ENCODE measurements at places on chromosomes 5 and 9. TPM values are rescaled to one million over a fixed set of nuclear protein-coding genes. Genes with fewer than 3 reads are reported as not detected.

- peaks cover 12% of the 10 kb centered on the region for H3K27me3 ChIP-seq
- H3K27ac ChIP-seq: 0 out of 2 replicates have a peak overlapping the region, but pooled peaks have one; percentile 7
- peaks cover 2% of the 10 kb centered on the region for H3K4me1 ChIP-seq
- peak; percentile 75 for DNase-seq
- no peaks in the 10 kb centered on the region for H3K36me3 ChIP-seq
Observed at GRCh38 chr5:71782771-71783770, 64.0 kb downstream of the CARTPT start.

DNA sequence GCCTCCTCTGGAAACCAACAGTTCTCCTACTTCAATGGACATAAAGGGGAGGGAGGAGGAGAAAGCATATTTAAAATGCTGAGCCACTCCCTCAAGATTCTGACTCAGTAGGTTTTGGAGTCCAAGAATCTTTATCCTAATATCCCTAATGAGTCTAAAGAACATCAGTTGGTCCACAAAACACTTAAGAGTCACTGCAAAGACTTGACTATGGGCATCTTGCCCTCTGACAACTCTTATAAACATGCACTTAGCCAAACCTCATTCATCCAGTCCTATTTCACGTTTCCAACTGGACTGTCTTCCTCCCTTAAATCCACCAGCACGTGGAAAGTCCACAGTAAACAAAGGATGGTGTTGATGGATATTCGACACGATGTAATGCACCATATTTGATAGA lies 172.5 kb downstream of the FAM114A2 start:
- no peaks in the 10 kb centered on the region for H3K4me1 ChIP-seq
- no peaks in the 10 kb centered on the region for H3K27me3 ChIP-seq
- no peak for DNase-seq
- H3K4me3 ChIP-seq: no peak overlapping the region
- H3K36me3 ChIP-seq: no peaks in the 10 kb centered on the region

- no peak overlapping the region for H3K4me3 ChIP-seq
- no peaks in the 10 kb centered on the region for H3K27me3 ChIP-seq
- peak; percentile 15 for DNase-seq
- 0 out of 2 replicates have a peak, but pooled peaks cover 3% of the 10 kb centered on the region for H3K36me3 ChIP-seq
- H3K4me1 ChIP-seq: peaks cover 4% of the 10 kb centered on the region
Observed at GRCh38 chr9:126806336-126806735, 1.5 kb downstream of the ZBTB43 start.

DNA sequence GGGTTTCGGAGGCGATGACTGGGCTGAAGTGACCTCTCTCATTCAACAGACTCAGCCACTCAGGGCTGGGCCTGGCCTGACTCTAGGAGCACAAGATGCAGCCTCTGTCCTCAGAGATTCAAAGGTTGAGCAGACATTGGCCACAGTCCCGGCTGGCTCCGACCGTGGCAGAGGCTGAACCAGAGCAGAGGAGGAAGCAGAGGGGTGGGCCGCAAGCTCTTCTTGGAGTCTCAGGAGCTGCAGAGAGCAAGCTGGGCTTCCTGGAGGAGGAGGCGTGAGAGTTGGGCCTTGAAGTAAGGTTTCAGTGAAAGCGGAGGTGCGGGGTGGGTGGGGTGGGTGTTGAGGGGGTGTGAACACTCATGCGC lies 37.6 kb downstream of the ALG2 start:
- H3K27me3 ChIP-seq: peaks cover 6% of the 10 kb centered on the region
- no peak for DNase-seq
- H3K4me1 ChIP-seq: peaks cover 5% of the 10 kb centered on the region
- H3K36me3 ChIP-seq: no peaks in the 10 kb centered on the region
- no peak overlapping the region for H3K27ac ChIP-seq
- H3K4me3 ChIP-seq: no peak overlapping the region

DNA sequence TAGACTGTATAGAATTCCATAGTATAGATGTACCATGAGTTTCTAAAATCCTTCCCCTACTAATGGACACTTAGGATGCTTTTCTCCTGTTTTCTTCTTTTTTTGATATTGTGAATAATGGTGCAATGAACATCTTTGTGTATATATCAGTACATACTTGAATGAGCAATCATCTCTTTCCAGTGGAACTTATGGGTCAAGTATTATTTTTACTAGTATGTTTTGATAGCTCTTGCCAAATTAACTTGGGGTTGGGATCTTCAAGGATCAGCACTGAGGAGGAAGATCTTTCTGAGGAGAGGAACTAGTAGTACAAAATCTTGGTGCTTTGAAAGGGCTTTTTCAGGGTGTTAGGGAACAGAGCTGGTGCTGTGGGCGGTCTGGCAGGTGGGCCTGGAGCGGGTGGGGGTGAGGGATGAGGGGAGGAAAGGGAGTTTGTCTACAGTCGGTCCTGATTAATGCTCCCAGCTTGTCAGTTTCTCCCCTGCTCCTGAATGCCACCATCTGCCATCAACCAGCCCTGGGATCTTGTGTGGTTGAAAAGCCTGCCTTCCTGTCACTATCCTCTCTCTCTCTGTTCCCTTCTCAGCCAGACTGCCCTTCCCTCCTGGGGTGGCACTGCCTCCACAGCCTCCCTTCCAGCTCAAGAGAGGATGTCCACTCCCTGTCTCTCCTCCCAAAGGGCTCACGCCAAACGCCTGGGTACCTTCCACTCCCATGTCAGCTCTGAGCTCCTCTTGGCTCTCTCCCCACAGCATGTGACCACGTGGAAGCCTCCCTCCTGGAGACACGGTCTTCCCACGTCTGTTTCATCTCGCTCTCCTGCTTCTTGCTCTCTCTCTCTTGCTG lies 185.9 kb downstream of the DAB2IP start:
- no peak overlapping the region for H3K4me3 ChIP-seq
- peak; percentile 85 for DNase-seq
- H3K27me3 ChIP-seq: no peaks in the 10 kb centered on the region
- peak overlapping the region; percentile 31 for H3K27ac ChIP-seq
- no peaks in the 10 kb centered on the region for H3K36me3 ChIP-seq

- peak overlapping the region; percentile 39 for H3K27ac ChIP-seq
- H3K4me1 ChIP-seq: peaks cover 31% of the 10 kb centered on the region
Observed at GRCh38 chr5:132385326-132386105, 16.0 kb downstream of the SLC22A5 start.

Gene RNF44
- 12.4 TPM for polyA plus RNA-seq

DNA sequence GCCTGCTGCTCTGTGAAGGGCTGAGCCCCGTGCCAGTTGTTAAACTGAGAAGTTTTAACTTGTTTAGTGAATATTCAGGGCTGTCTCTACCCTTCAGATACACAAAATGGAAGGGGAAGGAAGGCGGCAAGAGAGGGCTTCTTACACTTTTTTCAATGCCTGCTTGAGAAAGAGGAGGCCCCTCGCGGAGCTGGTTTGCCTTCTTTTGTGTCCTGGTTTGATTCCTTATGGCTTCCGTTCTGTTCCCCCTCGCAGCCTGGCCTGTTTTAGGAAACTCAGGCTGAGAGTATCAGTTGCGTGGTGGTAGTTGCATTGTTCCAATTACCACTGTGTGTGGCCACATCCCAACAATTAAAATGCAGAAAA lies 1.0 kb downstream of the FAM53C start:
- no peaks in the 10 kb centered on the region for H3K27me3 ChIP-seq
- H3K27ac ChIP-seq: peak overlapping the region; percentile 64
- no peak for DNase-seq
- peaks cover 14% of the 10 kb centered on the region for H3K36me3 ChIP-seq
- peaks cover 3% of the 10 kb centered on the region for H3K4me1 ChIP-seq

DNA sequence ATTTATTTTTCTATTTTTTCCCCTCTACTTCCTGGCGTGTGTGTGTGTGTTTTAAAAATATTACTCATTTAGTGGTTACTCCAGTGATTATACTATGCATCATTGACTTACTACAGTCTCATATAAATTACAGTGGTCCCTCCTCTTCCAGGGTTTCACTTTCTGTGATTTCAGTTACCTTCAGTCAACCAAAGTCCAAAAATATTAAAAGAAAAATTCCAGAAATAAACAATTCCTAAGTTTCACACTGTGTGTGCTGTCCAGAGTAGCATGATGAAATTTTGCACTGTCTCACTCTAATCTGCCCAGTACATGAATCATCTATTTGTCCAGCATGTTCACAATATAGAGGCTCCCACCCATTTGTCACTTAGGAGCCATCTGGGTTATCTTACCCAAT lies 47.4 kb upstream of the CCDC112 start:
- H3K4me1 ChIP-seq: 0 out of 2 replicates have a peak, but pooled peaks cover 1% of the 10 kb centered on the region
- H3K27ac ChIP-seq: no peak overlapping the region
- H3K36me3 ChIP-seq: no peaks in the 10 kb centered on the region
- no peaks in the 10 kb centered on the region for H3K27me3 ChIP-seq
- no peak overlapping the region for H3K4me3 ChIP-seq

- H3K4me3 ChIP-seq: no peak overlapping the region
- peaks cover 3% of the 10 kb centered on the region for H3K27me3 ChIP-seq
- no peaks in the 10 kb centered on the region for H3K4me1 ChIP-seq
- DNase-seq: no peak
Observed at GRCh38 chr5:170353011-170353761, 36.0 kb downstream of the KCNMB1 start.

DNA sequence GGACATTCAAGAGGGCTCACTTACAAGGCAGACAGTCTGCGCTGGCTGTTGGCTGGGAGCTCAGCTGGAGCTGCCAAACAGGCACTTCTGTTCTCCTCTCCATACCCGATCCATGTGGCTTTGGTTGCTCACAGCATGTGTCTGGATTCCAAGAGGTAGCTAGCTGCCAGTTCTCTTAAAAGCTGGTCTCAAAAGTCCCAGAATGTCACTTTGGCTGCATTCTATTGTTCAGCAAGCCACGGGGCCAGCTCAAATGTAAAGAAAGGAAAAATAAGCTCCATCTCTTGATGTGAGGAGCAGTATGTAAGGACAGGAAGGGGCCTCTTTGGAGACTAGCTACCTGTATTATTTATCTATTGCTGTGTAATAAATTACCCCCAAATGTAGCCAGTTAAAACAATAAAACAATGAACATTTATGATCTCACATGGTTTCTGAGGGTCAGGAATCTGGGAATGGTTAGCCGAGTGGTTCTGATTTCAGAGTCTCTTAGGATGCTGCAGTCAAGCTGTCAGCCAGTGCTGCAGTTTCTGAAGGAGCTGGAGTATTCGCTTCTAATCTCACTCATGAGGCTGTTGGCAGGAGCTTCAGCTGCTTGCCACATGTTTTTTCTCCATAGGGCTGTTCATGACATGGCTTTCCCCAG lies 112.7 kb upstream of the CLINT1 start:
- no peak for DNase-seq
- H3K4me1 ChIP-seq: no peaks in the 10 kb centered on the region
- H3K27me3 ChIP-seq: peaks cover 3% of the 10 kb centered on the region
- H3K4me3 ChIP-seq: no peak overlapping the region
- no peak overlapping the region for H3K27ac ChIP-seq

DNA sequence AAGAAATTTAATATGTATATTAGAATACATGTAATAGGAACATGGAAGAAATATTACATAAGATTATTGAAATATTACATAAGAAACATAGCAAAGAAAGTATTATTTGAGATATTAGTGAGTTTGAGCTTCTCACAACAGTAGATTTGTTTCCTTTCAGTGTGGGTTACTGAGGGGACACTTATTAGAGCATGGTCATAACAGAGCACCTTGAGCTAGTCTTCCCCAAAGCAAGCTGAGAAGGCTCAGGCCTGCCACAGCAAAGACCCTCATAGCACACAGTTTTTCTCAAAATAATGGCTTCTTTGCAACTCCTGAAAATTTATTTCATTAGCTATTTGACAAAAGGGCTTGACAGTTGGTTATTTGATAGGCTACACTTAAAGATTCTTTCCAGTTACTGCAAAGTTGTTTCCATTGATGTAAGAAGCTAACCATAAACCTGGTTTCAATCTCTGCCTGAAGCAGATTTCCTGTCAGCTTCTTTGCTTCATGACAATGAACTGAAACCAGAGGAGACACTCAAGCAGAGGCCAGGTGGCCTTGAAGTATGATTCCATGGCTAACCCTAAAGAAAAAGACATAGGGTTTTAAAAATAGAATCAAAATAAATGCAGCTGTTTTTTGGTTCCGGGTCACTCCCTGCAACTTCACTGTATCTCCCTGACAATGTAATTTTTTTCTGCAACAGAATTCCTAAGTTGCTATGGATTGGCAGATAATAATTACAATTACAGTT lies 68.6 kb downstream of the ERMP1 start:
- DNase-seq: no peak
- no peaks in the 10 kb centered on the region for H3K27me3 ChIP-seq
- H3K4me1 ChIP-seq: peaks cover 3% of the 10 kb centered on the region
- H3K27ac ChIP-seq: no peak overlapping the region

DNA sequence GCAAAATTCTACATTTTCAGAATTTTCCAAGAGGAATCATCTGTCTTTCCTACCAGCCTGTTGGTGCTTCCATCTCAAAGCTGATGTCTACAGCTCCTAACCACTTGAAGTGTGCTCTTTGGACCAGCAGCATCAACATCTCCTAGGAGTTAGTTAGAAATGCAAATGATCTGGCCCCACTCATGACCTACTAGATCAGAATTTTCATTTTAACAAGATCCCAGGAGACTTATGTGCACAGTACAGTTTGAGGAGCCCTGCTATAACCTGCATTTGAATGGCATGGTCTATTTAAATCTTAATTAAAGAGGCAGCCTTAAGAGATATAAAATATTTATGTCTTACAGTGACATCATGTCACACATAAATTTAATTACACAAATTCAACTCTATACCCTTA lies 33.8 kb downstream of the ITK start:
- no peak for DNase-seq
- no peak overlapping the region for H3K27ac ChIP-seq
- no peaks in the 10 kb centered on the region for H3K36me3 ChIP-seq
- no peaks in the 10 kb centered on the region for H3K4me1 ChIP-seq

- no peaks in the 10 kb centered on the region for H3K36me3 ChIP-seq
- no peak overlapping the region for H3K27ac ChIP-seq
- peak; percentile 12 for DNase-seq
- H3K4me3 ChIP-seq: no peak overlapping the region
Observed at GRCh38 chr9:74940600-74940999, 12.1 kb downstream of the C9orf40 start.

- DNase-seq: no peak
- peaks cover 5% of the 10 kb centered on the region for H3K27me3 ChIP-seq
- no peak overlapping the region for H3K27ac ChIP-seq
- H3K36me3 ChIP-seq: no peaks in the 10 kb centered on the region
Observed at GRCh38 chr9:81999806-82000205, 11.2 kb downstream of the SPATA31D1 start.

DNA sequence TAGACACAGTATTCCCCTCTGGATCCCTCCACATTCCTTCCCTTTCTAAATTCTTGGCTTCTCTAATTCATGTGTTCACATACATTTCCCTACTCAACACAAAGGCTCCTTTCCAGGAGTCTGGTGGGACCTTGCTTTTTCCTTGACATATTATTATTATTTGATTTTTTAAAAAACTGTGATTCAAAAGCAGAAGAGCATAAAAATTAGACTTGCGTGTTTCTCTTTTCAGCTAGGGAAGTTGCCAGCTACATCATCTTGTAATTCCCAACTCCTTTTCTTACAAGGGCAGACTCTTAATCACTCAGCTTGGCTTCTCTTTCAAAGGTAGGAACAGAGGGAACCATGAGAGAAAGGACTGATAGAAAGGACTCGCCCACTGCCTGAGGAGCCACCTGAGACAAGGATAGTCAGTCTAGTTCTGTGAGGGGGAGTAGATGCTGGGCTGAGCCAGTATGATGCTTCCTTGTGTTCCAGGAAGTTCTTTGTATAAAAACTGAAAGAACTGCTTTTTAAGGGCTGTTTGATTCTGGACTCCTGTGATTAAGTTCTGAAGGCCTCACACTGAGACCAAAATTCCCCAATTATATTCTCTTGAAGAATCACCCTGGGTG lies 51.0 kb upstream of the DPYSL3 start:
- no peaks in the 10 kb centered on the region for H3K36me3 ChIP-seq
- H3K27ac ChIP-seq: no peak overlapping the region
- H3K4me3 ChIP-seq: no peak overlapping the region
- H3K27me3 ChIP-seq: peaks cover 2% of the 10 kb centered on the region
- DNase-seq: no peak

- no peak overlapping the region for H3K27ac ChIP-seq
- no peak overlapping the region for H3K4me3 ChIP-seq
- H3K36me3 ChIP-seq: no peaks in the 10 kb centered on the region
- DNase-seq: no peak
Observed at GRCh38 chr9:117772960-117773359, 68.8 kb downstream of the TLR4 start.
